Stimulated activated CD8-positive, alpha-beta memory T cell treated with anti-CD3 and anti-CD28 coated beads, Interleukin-4, amount 100 ng/mL, for 1 hour (primary cell): ENCODE measurements at places on chromosomes 1 and 21.

GRCh38 chr1:184956999-184957700, 17.2 kb downstream of the NIBAN1 start:
- no peak for DNase-seq

DNA sequence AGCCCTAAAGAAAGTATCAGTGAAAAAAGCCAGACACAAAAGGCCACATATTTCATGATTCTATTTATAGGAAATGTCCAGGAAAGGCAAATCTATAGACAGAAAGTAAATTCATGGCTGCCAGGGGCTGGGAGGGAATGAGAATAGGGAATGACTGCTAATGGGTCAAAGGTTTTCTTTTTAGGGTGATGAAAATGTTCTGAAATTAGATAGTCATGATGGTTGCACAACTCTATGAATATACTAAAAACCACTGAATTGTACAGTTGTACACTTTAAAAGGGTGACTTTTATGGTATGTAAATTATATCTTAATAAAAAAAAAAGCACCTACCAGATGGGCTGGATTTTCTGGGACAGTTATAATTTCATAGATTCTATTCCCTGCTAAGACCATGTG, 114.8 kb downstream of the CNIH3 start:
- no peak for DNase-seq

GRCh38 chr1:172809750-172810149, 150.8 kb downstream of the FASLG start:
- no peak for DNase-seq

- DNase-seq, result no peak
These were observed 10.8 kb upstream of the SMIM12 start for GRCh38 chr1:34870395-34870794.

DNA sequence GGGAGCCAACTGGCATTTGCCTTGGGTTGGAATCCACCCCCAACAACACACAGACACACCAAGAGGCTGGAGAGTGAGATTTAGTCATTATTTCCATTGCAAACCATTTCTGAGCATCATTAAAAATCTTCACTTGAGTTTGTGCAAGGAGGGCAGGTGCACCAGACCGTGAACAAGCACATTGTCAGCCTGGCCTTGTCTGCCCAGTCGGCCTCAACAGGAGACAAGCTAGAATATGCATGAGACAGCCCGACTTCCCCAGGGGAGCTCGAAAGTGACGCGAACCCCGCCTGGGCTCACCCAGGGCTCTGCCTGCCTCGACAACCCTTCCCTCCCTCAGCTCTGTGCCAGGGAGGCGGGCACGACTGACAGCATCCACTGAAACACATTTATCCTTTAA, 15.4 kb upstream of the GUCA2B start:
- no peak for DNase-seq

- no peak for DNase-seq
These were observed 24.6 kb downstream of the C2CD2 start for GRCh38 chr21:41929248-41929647.

GRCh38 chr1:240271081-240271480, 179.4 kb downstream of the FMN2 start:
- DNase-seq, result no peak

GRCh38 chr21:35924714-35925301, 135.5 kb downstream of the SETD4 start:
- DNase-seq, result no peak

- DNase-seq, result no peak
These were observed 265.0 kb upstream of the USP24 start for GRCh38 chr1:55480029-55480795.

- no peak for DNase-seq
These were observed 405.8 kb downstream of the DUSP10 start for GRCh38 chr1:221336126-221336525.

DNA sequence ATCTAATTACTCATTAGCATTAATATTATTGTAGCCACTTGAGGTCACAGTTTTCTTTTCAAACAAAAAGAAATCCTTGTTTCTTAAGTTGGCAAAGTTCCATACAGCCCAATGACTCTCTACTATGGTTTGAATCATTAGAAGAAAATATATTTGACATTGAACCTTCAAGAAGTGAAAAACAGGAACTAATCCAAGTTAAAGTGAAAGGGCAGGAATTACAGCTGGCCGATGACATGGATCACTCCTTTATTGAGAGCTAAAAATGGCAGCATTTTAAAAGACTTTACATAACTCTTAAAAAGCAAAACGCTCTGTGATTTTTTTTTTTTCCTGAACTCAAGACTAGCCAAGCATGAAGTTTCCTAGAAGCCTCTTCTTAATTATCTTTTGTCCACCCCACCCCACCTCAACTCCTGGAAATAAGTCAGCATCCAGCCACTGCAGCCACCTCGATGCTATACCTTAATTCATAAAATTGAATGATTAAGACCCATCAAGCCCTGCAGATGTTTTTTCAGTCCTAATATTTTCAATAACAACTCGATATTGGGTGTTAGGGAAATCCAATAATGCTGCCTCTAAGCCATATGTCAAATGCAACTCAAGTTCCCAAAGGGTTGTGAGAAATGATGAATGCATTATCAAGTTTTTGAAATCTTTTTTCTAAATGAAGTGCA, 323.1 kb downstream of the HHIPL2 start:
- DNase-seq, result no peak

DNA sequence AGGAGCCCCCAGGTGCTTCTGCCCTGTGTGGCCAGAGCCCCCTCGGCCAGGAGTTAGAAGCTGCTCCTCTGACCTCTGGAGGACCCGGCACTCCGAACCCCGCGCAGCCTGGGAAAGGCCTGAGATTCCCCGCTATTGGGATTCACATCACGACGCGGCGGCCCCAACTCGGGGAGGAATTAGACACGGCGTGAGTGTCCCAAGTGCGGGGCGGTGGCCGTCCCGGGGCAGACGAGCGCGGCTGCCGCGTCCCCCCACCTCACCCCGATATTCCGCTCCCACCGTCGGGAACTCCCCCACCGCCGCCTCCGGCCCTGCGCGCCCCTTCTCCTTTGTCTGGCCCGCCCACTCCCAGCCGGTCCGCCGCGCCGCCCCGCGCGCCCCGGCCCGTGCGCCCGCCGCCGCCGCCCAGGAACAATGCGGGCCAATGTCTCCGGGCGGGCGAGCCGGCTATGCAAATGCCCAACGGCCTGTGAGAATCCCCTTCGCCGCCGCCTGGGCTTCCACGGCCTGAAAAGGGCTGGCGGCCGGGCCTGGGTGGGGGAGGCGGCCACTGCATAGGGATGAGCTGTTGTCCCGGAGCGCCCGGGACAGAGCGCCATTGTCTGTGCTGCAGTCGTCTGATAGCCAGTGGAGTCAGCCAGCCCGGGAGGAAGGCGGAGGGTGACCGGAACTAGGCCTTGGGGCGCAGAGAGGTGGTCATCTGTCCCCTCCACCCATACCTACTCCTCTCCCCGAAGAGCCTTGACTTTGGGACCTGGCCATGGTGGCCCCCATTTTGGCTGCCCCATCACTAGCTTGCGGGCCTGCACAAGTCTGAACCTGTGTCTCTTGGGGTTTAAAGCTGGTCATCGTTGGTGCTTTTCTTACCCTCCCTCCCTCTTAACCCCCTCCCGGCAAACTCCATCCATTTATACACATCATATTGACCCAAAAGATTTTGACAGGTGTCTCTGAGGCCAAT, 19.4 kb downstream of the RHBG start:
- DNase-seq, result no peak

DNA sequence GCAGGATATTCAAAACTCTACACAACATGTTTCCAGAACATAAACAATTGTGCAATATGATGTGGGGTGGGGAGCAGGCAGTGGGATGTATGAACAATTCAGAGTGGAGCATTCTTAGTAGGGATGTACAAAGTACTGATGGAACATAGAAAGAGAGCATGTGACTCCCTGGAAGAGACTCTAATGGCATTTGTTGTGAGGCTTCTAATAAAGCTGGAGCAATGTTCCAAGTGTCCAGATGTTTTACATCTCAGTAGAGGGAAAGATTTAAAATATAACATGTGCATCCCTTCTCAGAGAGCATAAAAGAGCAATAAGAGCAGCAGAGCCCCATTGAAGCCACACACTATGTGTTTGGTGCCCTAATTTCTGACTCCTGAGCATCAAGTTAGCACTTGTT, 116.5 kb downstream of the BRINP2 start:
- no peak for DNase-seq

GRCh38 chr1:55531644-55532043, 316.5 kb upstream of the USP24 start:
- no peak for DNase-seq

- peak; percentile 66 for DNase-seq
These were observed 1.9 kb downstream of the EEIG2 start for GRCh38 chr1:108561689-108562326.
